EL (cell line): ENCODE measurements at places on chromosomes 5 and 9.
A peak's percentile ranks its signal among the peaks of the same experiment; 100 is the strongest.

GRCh38 chr5:44499381-44499780 lies 110.2 kb upstream of the FGF10 start:
- no peak for DNase-seq

DNA sequence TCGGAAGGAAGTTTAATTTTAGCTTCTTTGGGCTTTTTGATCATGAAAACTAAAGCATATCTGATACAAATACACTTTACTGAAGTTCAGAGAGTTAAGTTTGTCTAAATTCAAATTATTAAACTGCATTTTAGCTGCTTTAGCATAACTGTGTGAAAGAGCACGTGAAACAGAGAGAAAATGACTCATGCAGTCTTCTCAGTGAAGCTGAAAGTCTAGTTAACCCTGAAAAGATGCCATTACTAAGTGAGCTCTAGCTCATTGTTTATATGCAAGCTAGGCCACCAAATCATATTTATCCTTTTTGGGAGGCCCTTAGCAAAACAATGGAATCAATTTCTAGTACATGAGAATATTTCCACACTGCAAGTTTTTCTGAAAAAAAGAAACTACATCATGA lies 27.6 kb downstream of the TPD52L3 start:
- peak; percentile 41 for DNase-seq

DNA sequence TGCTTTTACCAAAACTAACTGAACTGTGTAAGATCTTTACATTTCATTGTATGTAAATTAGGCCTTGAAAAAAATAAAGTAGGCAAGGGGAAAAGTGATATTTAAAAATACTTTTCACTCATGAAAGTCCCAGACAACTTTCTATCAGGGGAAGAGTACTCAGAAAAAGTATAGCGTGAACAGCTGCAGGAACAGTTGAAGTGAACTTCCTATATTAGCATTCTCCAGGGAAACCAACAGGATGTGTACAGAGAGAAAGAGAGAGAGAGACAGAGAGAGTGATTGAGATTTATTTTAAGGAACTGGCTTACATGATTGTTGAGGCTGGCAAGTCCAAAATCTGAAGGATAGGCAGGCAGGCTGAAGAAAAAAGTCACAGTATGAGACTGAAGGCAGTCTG lies 42.0 kb downstream of the ERMP1 start:
- DNase-seq = no peak

DNA sequence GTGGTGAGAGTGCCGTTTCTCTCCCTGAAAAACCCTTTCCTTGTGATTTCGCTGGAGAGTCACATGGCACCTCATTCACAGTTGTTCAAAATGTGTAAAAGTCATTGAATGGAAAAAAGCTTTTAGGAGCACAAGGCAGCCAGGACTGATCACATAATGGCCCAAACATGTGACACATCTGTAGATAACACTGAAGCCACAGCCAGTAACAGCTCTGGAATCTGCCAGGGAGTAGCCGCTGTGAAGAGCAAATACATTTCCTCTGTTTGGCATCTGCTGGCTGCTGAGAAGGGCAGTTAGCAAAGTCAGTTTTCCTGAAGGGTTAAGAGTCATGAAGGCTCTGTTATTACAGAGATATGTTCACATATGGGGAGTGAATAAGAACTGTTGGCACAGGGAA lies 271.8 kb downstream of the NNT start:
- DNase-seq = peak; percentile 51

DNA sequence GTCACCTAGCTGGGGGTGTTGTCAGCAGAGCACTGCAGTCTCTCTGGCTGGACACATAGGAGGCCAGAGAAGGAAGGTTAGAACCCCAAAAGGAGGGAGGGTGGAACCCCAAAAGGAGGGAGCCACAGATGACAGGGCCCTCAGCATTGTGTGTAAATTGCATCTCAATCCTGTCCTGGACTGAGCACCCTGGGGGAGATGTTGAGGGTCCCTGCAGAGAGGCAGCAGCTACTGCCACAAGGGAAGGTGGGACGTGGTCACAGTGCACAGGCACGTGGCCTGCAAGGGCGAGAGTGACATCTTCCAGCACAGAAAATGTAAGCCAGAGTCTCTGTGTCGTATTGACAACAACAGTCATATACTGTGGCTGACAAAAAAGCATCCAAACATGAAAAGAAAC lies 36.5 kb upstream of the CEP72 start:
- no peak for DNase-seq

- DNase-seq = no peak
These were observed 1682.4 kb downstream of the MAT2B start for GRCh38 chr5:165187815-165188214.

DNA sequence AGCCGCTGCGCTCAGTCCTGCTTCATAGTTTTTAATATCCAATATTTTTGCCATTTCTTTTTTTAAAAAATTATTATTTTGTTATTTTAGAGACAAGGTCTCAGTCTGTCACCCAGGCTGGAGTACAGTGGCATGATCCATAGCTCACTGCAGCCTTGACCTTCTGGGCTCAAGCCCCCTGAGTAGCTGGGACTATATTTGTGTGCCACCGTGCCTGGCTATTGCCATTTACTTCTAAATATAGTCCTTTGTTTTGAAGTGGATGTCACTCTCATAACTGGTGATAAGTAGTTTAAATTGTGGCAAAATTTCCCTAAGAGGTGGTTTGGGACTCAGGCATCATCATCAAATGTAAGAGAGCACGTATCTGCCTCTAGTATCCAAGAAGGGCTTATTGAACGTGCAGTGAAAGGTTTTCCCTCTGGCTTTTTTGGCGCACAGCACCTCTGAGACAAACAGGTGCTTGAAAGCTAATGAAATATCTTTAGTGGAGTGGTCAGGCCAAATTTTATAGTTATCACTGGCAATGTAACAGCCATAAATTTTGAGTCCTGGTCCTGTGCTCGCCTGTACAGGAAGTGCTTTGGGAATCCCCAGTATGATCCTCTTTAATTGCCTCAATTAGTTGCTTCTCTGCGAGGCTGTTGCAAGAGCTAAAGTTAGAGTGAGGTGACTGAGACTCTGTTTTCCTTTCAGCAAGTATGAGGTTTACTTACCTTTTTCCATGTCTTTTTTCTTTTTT lies 14.8 kb downstream of the STXBP1 start:
- DNase-seq = no peak

DNA sequence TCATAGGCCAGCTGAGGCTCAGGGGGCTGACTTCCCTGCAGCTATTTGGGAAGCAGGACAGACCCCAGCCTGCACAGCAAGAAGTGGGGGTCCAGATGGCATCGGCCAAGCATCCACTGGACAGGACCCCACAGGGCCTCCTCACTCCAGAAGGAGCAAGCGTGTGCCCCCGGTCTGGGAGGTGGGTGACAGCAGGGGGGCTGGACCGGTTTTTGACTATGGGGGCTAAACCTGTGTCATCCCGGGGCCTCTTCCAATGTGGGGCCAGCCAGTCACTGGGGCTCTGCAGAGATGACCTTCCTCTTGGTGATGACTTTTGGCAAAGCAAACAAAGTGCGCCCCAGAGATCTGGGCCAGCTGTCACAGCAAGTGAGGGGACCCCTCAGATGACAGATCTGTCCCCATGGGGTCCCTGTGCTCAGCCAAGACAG lies 163.9 kb downstream of the OLFM1 start:
- no peak for DNase-seq

DNA sequence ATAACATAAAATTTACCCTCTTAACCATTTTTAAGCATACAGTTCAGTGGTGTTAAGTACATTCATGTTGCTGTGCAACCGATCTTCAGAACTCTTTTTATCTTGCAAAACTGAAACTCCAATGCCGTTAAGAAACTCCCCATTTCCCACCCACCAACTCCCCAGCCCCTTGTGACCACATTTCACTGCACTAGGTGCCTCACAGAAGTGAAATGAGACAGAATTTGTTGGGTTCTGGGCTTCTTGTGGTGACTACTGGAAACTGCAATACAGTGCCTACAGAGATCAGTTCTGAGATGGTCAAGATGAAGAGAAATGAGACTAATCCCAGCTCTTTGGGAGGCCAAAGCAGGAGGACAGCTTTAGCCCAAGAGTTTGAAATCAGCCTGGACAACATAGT lies 202.1 kb upstream of the SLC30A5 start:
- no peak for DNase-seq

DNA sequence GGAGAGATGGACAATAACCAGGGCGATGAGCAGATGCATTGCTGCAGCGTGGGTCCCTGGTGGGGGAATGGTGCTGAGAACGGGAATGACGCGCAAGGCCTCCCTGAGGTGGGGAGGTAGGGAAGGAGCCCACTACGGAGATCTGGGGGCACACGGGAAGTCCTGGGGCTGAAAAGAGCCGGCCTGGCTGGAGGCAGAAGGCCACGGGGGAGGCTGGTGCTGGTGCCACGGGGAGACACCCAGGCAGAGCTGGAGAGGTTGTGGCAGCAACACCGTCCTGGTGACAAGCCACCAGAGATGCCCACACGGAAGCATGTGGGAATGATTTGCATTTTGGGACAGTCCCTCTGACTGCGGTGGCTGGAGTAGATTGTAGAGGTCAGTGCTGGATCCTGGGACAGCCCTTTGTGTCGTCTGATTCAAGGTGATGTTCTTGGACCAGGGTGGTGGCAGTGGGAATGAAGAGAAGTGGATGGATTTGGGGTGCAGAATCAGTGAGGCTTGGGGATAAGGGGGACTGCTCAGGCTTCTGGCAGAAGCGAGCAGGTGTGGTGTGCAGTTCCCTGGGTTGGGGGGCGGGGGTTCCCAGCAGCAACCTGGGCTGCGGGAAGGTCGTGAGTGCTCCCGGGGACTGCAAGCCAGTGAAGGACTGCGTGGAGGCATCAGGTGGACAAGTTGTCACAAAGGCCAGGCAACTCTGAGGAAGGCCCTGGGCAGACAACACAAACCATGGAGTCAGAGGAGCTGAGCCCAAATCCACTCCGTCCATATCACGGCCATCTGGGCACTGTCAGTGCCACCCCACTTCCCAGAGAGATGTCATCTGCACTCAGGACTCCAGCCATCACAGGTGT lies 25.2 kb upstream of the CNOT6 start:
- no peak for DNase-seq

- DNase-seq = no peak
These were observed 260.6 kb downstream of the DENND1A start for GRCh38 chr9:123669346-123669745.

DNA sequence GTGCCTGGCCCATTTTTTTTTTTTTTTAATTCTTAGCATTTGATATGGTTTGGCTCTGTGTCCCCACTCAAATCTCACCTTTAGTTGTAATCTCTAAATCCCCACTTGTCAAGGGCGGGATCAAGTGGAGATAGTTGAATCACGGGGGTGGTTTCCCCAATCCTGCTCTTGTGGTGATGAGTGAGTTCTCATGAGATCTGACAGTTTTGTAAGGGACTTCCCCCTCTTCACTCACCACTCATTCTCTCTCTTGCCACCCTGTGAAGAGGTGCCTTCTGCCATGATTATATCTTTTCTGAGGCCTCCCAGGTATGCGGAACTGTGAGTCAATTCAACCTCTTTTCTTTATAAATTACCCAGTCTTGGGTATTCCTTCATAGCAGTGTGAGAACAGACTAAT lies 27.2 kb downstream of the NDUFAF2 start:
- no peak for DNase-seq

DNA sequence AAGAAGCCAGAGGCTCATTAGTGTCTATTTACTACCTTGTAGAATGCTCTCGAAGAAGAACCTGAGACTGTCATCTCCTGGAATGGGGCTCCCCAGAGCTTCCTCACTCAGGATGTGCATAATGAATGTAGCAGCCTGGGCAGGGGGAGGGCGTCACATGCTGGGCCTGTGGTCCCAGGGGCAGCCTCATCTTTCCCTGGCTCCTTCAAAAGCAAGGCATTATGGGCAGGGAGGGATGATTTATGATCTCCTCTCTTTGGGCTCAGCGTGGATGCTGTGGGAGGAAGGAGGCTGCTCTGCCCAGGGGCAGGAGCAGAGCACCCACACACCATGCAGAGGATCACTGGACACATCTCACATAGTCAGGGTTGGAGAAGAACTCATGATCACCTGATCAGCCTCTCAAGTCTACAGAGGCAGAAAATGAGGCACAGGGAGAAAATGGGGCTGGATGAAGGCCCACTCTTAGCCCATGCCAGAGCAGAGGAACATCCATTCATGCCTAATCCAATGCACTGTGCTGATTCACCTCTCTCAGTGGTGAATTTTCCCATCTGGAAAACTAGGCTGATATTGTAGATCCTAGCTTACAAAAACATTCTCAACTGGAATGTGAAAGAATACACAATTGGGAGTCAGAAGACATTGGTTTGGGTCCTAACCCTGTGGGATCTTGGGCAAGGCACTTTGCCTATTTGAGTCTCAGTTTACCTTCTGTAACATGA lies 173.7 kb downstream of the CARTPT start:
- no peak for DNase-seq

DNA sequence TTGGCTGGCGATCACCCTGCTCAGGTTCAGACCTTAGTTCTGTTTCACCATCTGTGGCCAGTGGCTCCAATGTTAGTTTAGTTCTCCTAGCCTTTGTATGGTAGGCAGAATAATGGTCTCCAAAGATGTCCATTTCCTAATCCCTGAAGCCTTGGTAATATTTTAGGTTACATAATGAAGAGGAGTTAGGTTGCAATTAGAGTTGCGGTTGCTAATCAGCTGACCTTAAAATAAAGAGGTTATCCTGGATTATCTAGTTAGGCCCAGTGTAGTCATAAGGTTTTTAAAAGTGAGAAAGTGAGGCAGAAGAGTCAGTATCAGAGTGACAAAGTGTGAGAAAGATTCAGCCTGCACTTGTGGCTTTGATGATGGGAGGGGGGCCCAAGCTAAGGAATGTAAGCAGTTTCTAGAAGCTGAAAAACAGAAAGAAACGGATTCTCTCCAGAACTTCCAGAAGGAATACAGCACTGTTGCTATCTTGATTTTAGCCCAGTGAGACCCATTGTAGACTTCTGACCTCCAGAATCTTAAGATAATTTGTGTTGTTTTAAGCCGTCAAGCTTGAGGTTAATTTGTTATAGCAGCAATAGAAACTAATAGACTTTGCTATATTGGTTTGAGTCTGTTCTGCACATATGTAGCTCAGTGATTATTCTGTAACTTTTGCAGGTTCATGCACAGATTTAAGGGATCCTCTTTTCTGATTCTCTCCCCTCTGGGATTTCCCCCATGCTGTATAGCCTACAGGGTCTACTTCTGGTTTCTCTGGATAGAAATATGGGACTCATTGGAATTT lies 21.6 kb downstream of the LNPEP start:
- DNase-seq = no peak

DNA sequence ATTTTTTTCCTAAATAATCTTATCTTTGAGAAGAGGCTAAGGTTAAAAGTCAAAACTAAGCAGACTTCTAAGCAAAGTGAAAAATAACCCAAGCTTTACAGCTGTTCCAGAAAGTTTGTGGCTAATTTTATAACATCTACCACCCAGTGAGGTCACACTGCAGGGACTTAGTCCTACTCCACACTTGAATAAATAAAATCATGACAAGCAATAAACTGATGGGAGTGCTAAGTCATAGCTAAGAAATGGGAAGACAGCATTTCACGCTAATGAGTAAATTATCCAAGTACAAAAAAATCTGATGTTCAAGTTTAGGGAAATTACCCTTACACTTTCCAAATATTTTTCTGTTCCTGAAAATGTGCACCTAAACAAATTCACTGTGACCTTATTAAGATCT lies 47.7 kb downstream of the ZNF608 start:
- peak; percentile 55 for DNase-seq

GRCh38 chr5:132434416-132435286 lies 55.9 kb downstream of the IRF1 start:
- DNase-seq = no peak
